Transverse colon (tissue), 4 donors: ENCODE measurements at places on chromosomes 11 and 22. TPM values are rescaled to one million over a fixed set of nuclear protein-coding genes. Genes with fewer than 3 reads are reported as not detected.

FGF4 gene
- not detected for total RNA-seq

GVQW3 gene
- total RNA-seq: 5.6 TPM

HTATIP2 gene
- 8.0 TPM for total RNA-seq

CRYBA4 gene
- total RNA-seq: not detected

NAV2 gene
- total RNA-seq: 35.2 TPM

PKNOX2 gene
- total RNA-seq: 0.75 TPM

FKBP2 gene
- 203 TPM for total RNA-seq

DNA sequence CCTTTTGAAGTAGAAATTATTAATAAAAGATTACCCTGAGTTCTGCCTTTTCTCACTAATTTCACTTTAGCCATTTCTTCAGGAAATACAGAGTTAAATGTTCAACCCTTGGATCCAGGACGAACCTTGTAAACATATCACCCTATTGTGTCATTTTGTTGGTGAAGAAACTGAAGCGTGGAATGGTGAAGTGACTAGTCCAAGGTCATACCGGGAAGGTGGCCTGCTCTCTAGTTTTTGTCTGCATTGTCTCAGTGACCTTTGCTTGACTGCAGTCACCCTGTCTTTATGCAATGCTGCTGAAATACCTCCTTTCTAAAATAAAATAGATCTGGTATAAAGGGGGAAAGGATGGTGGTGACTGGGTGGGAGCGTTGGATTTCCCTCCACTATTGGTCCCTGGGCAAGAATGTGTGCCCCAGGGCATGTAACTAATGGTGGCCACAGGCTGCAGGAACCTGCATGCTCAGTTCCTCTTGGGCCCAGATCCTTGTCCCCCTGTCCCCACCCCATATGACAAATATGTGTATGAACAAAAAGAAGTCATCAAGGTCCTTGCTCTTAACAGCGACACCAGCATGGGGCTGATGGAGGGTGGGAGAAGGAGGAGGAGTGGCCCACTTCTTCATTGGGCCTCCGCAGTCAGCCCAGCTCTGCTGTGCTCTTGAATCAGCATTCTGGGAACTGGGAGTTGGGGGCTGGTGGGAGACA, 977 bp upstream of the SORL1-AS1 start:
- no peak for DNase-seq

DNA sequence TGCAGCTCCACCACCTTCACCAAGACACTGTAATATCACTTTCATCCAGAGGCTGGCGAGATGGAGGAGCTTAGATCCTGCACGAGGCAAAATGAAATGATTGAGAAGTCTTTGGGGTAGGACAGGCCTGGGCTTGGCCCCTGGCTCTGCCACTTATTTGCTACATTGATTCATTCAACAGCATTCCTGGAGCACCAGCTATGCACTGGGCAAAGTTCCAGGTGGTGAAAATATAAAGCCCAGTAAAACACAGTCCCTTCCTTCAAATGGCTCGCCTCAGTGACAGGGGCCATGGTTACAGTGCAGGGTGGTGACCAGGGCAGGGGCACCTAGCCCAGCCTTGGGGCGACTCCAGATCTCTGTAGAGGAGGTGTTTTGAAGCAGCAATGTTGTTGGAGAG, 19.7 kb downstream of the ALX4 start:
- no peak for DNase-seq

- peak; percentile 73 for DNase-seq
These were observed 10.9 kb upstream of the FCHSD2 start for GRCh38 chr11:73152861-73153483.

DNA sequence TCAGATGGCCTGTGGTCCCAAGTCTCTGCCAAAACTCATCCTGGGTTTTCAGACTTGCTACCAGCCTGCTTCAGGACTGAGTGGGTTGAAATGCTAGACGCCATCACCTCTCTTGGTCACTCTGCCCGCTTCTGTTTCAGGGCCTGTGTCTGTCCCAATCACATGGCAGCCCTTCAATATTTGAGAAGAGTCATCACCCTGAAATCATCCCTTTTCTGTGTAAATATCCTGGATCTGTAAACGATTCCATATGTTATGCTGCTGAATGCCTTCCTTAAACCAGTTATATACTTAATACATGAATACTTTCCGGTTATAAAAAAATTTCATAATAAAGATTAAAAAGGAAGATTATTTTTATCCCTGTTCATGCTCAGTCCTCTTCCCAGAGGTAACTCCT, 39.8 kb upstream of the TLCD5 start:
- DNase-seq: no peak

DNA sequence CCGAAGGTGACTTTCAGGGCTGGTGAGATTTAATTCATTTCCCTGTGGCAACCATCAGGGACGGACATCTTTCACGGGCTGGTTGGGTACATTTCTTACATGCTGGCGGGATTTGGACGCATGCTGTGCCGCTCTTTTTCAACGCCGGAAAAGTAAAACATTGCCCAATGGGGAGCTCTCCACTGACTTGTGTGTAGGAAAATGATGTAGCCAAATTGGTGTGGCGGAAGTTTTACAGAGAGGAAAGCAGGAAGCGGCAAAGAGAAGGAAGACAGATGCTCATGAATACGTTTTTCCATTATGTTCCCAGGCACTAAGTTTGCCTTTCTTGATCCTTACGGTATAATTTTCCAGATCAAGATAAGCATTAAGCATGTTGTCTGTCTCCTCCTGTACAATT, 375.8 kb downstream of the NTM start:
- DNase-seq: no peak

DNA sequence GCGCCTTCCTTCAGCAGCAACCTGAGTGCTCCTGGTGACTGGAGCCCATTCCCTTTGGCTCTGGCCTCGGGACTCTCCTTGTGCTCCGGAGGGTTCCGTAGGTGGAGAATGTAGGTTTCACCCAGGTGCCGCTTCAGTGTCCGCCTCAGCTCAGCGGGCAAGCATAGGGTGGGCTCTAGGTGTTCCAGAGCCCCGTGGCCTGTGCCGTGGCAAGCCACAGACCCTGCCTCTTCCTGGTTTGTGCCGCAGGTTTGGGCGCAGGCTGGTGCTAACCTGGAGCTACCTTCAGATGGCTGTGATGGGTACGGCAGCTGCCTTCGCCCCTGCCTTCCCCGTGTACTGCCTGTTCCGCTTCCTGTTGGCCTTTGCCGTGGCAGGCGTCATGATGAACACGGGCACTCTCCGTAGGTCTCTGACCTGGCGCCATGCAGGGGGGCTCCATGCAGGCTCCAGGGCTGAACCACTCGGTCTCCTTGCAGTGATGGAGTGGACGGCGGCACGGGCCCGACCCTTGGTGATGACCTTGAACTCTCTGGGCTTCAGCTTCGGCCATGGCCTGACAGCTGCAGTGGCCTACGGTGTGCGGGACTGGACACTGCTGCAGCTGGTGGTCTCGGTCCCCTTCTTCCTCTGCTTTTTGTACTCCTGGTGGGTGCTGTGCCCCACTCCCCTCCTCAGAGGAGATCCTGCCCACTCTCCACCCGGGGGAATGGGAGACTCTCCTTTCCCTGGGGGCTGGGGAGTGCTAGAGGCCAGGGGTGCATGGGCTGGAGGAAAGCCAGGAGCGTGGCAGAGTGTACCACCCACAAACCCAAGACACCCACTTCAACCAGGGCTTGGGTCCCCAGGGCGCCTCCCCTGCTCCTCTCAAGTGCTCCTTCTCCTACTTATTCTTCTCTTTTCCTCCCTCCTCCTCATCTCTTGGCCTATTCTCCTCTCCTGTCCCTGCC, 2.4 kb downstream of the SLC22A12 start:
- DNase-seq: no peak

GRCh38 chr22:30221121-30221992, 25.2 kb downstream of the LIF start:
- DNase-seq: peak; percentile 46

- no peak for DNase-seq
These were observed 700.6 kb downstream of the METTL15 start for GRCh38 chr11:28808771-28809170.

DNA sequence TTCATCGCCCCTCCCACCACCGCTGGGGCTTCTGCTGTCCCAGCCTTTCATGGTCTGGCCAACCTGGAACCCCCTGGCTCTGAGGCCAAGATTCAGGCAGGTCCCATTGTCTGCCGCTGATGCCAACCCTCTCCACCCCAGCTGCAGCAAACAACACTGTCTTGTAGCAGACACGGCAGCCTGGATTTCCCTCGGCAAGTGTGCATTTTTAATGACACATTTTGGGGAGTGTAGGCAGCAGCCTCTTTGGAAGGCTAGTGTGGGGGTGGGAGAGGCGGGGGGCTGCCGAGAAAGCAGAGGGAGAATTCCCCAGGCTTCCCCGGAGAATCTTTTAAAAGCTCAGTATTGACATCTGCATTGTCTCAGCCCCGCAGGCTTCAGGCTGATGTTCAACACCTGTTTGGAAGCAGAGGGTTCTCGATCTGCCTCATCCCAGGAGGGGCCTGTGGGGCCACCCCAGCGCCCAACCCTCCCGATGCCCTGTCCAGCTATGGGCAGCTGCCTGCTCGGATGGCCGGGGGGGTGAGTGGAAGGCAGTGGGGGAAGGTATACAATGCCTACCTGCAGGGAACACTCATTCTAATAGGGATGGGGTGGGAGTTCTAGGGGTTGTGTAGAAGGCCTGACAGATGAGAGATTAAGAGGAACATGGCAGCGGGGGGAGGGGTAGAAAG, 41.5 kb downstream of the NECTIN1 start:
- DNase-seq: no peak

DNA sequence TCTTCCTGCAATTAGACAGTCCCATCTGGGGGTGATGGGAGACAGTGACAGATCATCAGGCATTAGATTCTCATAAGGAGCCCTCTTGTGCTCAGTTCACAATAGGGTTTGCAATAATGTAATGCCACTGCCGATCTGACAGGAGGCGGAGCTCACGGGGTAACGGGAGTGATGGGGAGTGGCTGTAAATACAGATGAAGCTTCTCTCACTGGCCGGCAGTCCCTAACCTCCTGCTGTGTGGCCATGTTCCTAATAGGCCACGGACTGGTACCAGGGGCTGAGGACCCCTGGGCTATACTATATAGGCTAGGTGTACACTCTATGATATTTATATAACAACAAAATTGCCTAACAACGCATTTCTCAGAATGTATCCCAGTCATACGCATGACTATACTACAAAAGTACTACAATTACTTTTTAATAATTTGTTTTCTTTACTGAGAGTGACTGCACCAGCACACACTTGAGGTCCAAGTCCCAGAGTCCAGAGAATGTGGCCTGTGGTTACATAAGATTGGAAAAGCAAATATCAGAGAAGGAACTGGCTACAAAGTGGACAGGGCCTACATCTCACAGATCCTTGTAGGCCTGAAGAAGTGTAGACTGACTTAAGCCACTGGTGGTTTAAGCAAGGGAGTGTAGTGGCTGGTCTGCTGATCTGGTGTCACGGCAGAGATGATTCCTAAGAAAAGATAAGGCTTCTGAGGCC, 200.0 kb downstream of the LARGE1 start:
- no peak for DNase-seq

- DNase-seq: peak; percentile 91
These were observed 3.5 kb downstream of the ESAM start for GRCh38 chr11:124758355-124759265.

DNA sequence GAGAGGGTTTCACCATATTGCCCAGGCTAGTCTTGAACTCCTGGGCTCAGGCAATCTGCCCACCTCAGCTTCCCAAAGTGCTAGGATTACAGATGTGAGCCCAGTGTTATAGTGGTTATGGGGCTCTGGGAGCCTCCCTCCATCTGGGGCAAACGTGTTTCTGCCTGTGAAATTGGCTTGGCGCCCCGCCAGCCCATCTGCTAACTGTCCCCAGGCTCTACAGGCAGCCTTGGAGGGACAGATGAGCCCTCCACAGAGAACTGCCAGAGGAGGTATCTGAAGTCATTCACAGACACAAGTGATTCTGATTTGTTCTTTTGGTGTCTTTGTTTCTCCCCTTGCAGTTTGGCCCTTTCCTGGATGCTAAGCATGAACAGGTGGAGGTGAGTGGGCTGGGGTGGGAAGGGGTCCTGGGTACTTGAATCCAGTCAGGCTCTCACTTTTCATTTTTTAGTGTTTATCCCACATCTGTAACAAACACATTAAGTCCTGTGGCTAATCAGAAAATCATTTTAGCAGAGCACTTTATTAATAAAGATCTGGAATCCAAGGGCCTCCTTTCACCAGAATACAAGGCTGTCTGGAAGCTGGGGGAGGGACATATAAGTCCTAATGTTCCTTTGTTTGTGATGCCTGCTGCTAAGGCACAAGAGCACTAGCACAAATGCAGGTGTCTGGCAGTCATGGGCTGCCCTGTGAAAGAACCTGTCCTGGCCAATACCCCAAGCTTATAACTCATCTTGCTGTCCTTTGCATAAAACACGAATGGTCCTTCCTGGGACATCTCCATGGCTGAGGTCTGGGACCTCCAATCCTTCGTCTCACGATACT, 25.7 kb upstream of the CDC42EP2 start:
- DNase-seq: no peak

DNA sequence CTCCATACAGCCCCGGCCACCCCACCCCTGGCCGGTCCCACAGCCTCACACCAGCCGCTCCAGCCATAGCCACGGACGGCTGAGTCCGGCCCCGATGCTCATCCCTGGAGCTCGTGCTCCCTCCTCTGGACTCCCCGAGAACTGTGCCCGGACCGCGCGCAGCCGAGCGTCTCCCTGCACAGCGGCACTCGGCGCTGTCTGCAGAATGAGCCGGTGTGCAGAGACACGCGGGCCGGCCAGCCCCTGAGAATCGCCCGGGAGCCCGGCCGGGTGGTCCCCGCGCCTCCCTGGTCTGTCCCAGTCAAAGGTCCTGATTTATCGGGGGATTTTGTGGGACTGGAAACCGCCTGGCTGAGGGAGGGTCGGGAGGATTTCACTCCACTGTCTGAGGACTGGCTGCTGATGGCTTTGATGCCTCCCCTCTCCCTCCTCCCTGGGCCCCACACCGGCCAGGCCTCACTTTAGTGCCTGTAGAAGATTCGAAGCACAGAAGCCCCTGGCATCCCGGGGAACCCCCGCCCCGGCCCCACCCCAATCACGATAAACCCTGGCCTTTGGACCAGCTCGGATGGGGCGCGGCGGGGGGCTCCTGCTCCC, 102.7 kb downstream of the BRD1 start:
- peak; percentile 46 for DNase-seq

DNA sequence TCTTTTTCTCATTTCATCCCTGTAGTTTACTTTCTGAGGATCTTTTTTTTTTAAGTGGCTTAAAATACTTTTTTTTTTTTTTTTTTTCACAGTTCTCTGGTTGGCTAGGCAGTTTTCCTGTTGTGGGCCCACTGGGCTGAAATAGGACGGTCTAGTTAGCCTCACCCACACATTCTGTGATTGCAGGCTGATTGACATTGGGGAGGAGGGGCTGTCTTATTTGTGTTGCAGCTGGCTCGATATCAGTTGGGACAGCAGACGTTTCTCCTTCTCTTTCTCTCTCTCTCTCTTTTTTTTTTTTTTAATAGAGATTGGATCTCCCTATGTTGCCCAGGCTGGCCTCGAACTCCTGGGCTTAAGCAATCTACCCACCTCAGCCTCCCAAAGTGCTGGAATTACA, 6.9 kb downstream of the BCR start:
- no peak for DNase-seq

DNA sequence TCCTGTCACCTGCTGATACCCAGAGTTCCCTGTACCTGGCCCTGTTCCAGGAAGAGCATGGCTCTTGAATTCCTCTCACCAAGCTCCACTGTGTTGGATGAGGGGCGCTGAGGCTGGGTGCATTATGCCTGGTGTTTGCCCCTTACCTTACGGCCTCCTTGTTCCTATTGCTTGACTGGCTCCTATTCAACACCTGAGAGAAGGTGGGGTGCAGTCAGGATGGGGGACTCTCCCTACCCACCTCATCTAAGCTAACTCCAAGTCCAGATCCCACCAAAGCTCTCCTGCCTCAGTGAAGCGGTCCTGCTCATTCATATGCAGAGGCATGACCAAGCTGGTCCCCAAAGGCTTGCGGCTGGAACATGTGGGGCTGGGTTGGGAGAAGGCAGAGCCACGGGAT, 35.8 kb upstream of the RIC3 start:
- DNase-seq: no peak

GRCh38 chr11:79025622-79026021, 415.2 kb downstream of the TENM4 start:
- DNase-seq: no peak
